Common myeloid progenitor, CD34-positive (primary cell): ENCODE measurements at places on chromosomes 1 and 21.
A peak's percentile ranks its signal among the peaks of the same experiment; 100 is the strongest.

GRCh38 chr21:27447843-27448242 lies 481.0 kb upstream of the ADAMTS5 start:
- DNase-seq, result no peak

DNA sequence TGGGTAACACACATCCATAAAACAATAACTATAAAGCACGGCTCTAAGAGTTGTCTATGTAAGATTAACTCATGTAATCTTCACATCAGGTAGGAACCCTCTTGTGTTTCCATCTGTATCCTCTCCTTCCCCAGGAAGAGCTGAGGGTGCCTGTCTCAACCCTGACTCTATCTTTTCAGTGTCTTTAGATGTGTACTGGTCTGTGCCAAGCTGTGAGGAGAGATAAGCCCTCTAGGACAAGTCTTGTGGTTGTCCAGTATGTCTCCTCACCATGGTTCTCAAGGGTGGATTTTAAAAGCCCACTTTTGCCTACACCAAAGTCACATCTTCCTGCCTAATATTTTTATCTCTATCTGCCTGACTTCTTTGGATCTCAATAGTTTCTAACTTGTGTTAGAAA lies 300.1 kb downstream of the KCNT2 start:
- DNase-seq, result peak; percentile 68

GRCh38 chr21:20617130-20617529 lies 381.1 kb upstream of the NCAM2 start:
- DNase-seq, result no peak

DNA sequence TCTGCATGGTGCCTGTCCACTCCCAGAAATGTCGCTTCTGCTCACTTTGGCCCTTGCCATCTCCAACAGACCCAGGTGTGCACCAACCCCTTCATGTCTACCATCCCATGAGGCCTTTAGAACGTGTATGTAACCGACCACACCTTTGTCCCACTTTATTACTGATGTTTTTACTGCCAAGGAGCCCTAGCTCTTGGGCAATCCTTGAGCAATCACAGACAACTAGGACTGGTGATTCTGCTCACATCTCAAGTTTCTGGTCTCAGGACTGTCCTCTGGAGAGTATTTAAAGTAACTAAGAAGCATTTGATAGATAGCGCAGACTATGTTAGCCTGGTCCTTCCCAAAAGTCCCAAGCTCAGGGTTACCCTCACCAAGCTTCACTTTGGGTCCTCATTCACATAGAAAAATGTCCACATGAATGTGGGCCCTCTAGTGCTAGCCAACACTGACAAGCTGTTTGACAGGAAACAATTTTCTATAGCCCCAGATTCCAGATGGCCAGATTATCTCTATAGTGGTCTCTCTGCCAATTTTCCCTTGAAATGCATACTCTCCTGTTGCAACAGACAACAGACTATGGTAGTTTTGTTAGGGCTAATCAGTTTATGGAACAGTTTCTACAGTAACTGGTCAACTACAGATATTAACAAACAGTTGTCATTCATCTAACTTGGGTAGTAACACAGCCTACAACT lies 6.9 kb upstream of the TMEM81 start:
- DNase-seq, result no peak

DNA sequence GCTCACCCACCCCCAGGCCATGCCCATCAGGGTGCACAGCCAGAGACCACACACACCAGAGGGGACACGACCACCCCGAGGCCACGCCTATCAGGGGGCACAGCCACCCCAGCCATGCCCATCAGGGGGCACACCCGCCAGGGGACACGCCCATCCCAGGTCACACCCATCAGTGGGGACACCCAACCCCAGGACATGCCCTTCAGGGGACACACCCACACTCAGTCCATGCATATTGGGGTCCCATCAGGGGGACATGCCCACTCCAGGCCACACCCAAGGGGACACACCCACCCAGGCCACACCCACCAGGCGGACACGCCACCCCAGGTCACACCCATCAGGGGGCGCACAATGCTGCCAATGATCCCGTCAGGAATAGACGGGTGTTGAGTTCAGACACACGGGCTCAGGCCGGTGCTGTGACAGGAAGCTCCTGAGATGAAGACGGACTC lies 20.7 kb downstream of the MCM3AP start:
- DNase-seq, result no peak

- peak; percentile 9 for DNase-seq
Observed at GRCh38 chr21:34198231-34199120, 125.1 kb downstream of the MRPS6 start.

DNA sequence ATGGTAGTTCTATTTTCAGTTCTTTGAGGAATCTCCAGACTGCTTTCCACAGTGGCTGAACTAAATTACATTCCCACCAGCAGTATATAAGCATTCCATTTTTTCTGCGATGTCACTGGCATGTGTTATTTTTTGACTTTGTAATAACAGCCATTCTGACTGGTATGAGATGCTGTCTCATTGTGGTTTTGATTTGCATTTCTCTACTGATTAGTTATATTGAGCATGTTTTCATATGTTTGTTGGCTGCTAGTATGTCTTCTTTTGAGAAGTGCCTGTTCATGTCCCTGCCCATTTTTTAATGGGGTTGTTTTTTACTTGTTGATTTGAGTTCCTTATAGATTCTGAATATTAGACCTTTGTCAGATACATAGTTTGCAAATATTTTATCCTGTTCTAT lies 87.9 kb downstream of the RPS6KC1 start:
- DNase-seq, result peak; percentile 26

DNA sequence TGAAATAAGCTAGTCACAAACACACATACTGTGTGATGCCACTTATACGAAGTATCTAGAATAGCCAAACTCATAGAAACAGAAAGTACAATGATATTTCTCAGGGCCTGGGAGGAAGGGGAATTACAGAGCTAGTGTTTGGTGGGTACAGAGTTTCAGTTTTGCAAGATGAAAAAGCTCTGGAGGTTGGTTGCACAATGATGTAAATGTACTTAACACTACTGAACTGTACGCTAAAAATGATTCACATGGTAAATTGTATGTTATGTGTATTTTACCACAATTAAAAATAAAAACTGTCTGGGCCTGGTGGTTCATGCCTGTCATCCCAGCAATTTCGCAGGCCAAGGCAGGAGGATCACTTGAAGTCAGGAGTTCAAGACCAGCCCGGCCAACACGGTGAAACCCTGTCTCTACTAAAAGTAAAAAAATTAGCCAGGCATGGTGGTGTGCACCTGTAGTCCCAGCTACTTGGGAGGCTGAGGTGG lies 15.3 kb upstream of the FHAD1 start:
- no peak for DNase-seq

GRCh38 chr1:54070171-54070837 lies 16.9 kb downstream of the TCEANC2 start:
- peak; percentile 80 for DNase-seq

DNA sequence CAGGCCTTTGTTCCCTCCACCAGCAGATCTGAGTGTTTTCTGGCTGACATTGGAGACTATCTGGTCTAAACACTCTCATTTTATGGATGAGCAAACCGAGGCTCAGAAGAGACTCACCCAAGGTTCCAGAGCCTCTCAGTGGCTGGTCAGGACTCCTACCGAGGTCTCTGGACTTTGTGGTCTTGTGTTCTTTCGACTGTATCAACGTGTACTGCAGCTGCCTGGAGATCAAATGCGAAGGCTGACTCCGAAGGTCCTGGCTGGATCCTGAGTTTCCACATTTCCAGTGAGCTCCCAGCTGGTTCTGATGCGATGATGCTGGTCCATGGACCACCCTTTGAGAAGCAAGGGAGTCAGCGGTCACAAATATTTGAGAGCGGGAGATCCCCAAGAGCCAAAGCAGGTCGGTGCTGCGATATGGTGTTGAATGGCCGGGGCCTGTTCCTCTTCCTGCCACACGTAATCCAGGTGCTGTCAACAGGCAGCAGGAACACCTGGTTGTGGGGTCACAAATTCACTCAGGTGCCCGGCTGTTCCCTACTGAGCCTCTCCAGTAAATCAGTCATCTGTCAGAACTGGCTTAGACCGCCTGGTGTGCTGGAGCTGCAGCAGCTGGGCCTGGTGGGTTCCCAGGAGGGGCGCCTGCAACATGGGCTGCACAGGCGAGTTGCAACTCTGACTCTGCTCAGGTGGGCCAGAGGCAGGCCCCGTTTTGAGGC lies 94.8 kb upstream of the USP24 start:
- no peak for DNase-seq

DNA sequence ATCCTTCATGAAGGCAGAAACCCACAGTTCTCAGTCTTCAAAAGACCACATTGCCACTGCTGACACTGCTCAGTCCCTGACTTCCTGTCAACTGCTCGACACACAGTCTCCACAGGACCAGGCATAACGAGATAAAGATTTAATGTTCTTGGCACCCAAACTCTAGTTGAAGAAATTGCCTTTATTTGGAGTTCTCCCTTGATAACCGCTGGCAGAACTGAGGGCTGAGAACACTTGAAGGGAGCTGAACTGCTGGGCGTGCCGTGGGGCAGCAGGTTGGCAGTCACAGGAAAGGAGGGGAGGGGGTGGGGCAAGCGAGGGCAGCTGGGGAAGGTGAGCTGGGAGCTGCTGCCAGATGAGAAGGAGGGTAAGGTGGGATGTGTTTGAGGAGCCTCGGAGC lies 15.9 kb downstream of the HENMT1 start:
- peak; percentile 88 for DNase-seq

DNA sequence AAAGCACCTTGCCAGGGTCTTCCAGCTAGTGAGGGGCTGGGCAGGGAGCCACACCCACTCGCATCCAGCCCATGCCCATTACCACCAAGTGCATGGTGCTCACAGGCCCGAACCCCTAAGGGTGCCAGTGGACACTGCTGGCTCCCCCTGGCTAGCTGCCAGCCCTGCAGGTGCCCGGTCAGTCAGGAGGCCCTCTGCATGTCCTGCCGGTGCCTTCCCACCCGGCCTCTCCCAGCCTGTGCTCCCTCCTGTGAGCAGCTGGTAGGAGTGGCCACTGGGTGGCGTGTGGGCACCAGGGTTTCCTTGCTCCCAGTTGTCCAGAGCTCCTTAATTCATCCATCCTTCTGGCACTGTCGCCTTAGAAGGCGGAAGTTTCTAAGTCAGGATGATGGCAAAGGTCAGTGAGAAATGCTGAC lies 33.4 kb downstream of the QSOX1 start:
- no peak for DNase-seq

DNA sequence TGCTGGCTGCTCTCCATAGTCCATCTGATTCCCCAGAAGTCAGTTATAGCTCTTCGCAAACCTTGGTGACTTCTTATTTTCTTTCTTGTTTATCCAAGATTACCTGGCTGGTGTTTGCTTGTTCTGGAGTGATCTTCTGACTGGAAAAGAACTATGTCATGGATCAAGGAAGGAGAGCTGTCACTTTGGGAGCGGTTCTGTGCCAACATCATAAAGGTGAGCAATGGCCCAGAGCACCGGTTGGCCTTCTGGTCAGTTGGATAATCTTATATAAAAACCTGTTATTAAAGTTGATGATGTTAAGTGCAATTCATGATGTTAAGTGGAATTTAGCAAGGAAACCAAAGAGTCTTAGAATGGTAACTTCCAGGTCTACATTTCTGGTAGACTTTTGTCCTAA lies 672 bp downstream of the DHDDS start:
- DNase-seq, result no peak

DNA sequence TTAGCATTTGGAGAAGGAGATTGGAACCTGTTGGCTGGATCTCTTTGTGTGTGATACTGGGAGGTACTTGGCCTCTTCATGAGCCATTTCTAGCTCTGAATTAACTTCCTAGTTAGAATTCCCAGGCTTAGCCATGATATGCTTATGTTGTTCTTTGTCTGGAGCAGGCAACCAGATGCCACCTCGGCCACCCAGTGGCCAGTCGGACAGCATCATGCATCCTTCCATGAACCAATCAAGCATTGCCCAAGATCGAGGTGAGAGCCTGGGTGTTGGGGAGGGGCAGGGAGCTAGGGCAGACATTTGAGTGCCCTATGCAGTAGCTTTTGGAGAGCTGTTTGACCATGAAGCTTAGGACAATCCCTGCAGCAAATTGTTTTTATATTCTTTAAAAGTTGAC lies 26.5 kb upstream of the PIGV start:
- DNase-seq, result peak; percentile 36

DNA sequence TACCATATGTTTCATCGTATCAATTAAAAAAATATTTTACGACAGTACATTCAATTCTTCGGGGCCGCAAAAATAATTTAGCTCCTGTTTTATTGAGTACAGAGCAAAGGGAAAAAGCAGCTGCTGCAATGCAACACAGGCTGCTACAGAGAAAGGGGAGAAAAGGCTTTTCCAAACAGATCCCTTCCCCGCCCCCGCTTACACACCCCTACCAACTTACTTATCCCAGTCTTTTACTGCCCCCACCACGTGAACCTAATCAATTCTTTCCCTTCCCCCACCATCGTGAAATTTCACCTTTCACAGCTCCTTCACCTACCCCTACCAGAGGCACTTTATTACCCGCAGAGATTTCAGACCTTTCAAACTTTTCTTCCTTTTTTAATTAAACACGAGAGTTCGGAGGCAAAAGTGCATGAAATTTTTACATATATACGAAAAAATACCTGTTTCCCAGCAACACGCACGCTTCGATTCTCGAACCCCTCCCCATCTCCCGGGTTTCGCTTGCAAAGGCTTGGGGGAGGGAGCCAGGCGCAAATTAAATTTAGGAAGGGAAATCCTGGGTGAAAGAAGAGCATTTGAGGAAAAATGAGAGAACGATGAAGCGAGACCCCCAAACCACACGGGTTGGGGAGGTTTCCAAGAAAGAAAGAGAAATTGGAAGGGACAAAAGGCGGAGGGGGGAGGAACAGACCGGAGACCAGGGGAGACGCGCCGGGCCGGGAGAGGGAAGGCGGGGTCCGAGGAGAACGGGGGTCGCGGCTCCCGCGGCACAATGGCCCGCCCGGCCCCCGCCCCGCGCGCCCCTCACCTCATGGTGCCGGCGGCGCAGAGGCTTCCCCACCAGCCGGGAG lies 823 bp downstream of the ENAH start:
- DNase-seq, result peak; percentile 35

DNA sequence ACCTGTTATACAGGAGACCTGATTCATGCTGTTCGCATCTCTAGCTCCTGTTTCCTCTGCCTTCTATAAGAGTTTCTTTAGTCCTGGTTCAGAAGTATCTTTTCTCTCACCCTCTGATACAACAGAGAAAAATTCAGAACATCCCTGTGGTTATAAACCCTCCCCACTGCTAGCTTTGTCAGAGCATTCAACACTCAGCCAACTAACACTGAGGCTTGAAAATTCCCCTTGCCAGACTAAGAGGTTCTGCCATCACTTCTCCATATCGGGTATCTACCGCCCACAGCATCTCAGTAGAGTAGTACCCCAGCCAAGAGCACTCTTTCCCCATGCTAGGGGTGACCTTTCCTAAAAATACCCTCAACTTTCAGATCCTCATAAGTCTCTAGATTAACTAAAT lies 19.6 kb upstream of the PIK3R3 start:
- DNase-seq, result no peak

DNA sequence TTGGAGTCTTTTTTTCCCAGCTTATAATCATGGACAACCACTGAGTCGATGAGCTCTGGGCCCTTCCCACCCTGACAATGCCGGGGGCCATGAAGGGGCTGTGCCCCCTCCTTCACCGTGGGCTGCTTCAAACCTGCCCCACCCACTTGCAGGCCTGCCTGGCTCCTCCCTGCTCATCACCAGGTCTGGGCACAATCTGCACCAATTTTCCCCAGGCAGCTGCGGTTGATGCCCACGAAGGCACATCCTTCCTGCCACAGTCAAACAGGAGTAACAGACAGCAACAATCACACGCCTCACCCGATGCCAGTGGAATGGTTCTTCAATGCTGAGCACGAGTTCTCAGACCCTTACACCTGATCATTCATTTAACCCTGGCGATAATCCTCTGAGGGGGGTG lies 18.9 kb downstream of the PGLYRP3 start:
- DNase-seq, result peak; percentile 23

GRCh38 chr1:110515041-110515440 lies 3.9 kb downstream of the KCNA10 start:
- DNase-seq, result no peak
